ENCODE measurements at places on chromosomes 13 and 19.

DNA sequence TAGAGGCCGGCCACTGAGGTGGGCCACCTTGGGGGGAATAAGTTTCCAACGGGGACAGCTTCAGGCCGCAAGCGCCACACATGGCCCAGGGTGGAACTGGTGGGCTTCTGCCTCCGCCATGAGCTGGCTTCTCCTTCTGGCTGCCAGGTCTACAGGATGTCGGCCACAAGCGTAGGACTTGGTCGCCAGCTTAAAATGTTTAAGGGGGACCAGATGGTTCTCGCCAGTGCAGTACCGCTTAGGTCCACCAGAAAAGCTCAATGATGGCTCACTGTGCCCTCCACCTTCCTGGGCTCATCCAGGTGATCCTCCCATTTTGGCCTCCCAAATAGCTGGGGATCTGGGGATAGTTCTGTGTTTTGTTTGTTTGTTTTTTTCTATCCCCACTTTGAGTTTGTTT lies 38.7 kb upstream of the ZNF254 start:
- no peak for DNase-seq

DNA sequence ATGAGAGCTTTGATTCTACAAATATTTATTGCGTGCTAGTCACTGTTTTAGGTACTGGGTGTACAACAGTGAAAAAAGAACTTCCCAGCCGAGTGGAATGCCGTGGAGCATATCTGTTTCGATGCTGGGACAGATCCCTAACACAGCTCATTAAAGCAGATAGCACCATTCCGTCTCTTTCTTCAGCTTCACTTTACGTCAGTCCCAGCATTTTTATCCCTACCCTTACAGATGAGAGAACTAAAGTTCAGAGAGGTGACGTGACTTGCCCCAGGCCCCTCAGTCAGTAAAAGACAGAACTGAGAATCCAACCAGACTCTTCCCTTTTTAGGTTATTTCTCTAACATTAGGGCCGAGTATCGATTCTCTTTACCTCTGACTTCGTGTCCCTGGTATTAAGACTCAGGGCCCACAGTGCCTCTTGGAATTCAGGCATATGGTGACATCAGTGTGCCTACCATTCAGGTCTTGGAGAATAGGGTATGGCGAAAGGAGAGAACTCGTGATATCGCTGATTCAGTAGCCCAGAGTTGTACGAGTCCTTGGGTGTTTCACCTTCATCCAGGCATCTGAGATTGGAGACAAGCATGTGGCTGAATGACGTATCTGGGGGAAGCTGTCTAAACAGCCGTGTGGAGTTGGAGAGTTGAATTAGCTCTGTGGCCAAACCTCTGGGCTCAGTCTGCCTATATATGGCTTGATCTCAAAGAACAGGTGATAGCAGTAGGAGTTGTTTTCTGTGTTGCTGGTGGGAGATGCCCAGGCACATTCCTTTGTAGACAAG lies 27.1 kb downstream of the ACTN4 start:
- no peak for DNase-seq

- no peak for DNase-seq
Measured at GRCh38 chr13:103772576-103772975, 706.4 kb upstream of the SLC10A2 start.

DNA sequence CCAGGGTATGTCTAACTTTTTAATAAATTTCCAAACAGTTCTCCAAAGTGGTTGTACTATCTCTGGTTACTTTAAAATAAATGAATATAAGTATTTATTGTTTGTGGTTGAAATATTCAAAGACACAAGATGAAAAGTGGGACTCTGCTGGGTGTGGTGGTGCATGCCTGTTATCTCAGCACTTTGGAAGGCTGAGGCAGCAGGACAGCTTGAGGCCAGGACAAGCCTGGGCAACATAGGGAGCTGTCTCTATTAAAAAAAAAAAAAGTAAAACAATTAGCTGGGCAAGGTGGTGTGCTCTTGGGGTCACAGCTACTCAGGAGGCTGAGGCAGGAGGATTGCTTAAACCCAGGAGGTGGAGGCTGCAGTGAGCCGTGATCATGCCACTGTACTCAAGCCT lies 10.4 kb downstream of the PNMA8A start:
- no peak for DNase-seq

DNA sequence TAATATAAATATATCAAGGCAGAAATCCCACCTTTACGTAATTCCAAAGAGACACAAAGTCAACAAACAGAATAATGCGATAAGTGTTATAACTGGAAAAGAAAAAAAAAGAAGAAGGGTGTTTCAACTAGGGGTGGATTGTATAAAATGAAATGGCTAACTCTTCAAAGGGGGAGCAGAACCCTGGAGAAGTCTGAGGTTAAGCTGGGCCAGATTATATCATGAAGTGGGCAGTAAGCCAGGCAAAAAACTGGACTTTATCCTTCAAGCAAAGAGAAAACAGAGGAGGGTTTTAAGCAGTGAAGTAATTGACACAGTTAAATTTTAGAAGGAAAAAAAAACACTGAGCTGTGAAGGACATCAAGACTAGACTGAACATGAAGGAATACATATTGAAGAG lies 41.9 kb downstream of the TBC1D4 start:
- DNase-seq = no peak

DNA sequence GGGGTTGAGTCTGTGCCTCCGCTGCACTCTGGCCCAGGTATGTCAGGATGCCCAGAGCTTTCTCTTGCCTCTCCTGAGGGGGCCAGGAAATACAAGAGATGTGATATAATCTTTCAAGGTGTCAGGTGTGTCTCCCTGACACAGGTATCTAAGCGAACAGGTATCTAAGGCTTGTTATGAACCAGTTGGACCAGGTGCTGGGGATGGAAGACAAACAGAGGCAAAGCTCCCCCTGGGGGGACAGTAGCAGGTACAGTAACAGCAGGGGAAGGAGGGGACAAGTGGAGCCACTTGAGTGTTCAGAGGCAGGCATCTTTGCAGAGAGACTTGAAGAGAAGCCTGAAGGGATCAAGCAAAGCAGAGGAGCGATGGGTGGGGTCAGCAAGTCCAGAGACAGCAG lies 2.6 kb downstream of the LENG1 start:
- no peak for DNase-seq

DNA sequence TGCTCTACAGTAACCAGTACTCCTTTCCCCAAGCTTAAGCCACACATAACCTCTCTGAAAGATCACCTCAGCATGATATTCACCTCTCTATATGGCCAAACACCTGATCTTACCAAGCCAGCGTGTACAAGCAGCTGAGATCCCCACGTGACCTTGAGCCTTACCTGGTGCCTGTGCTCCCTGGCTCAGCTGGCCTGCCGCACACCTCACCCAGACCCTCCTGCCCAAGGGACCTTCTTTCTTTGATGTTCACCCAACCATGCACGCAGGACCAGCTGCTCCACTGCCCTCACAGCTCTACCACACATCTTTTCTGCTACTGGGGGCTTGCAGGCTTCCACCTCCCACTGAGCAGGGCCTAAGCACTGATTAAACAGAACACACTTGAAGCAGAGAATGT lies 9.0 kb downstream of the DHRS12 start:
- no peak for DNase-seq

DNA sequence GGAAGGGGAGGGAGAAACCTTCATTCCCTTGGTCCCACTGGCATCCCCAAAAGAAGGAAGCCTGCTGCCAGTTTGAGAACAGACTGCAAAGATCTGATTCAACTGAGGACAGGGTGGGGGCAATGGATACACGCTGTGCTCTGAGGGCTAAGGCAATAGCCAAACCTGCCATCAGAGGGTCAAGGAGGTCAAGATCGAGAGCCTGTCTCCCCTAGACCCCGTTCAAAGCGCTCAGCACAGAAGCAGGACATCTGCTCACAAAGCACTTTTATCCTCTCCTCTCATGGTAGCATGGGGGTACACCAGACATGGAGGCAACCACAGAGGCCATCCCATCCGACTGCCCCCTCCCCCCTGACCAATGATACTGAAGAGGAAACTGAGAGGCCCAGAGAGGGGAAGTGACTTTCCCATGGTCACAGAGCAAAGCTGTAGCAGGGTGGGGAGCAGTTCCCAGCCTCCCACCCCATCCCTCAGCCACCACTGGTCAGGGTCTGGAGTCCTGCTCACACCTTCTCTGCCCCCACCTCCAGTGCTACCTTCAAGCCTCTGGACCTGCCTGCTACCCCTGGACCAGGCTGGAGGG lies 11.1 kb downstream of the POU2F2 start:
- no peak for DNase-seq

- no peak for DNase-seq
Measured at GRCh38 chr13:39777527-39778061, 122.1 kb downstream of the COG6 start.

DNA sequence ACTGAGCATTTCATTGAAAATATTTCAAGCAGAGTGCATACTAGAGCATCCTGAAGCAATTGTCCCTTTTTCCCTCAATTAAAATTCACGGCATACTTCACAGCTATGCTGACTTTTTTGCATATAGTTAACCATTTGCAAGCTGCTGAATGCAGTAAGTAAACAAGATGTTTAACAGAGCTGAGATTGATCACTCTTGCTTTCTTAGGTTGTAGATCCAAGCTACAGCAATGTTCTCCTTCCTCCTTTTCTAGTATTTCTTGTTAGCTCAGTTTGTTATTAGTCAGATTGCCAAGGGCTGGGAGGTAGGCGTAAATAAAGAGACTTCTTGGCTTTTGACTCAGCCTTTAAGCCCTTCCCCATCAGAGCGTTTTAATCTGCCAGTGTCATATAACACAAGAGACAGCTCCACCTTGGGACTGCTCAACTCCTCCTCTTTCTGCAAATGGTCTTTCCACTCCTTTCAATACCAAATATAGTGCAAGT lies at the start of gene SLITRK6:
Gene SLITRK6, minus strand, starts transcription at position 323 of the 486 bp plus-strand sequence. CDS start 2,911 bp downstream, outside the sequence.
- peak; percentile 51 for DNase-seq

- no peak for DNase-seq
Measured at GRCh38 chr19:13808856-13809255, 13.6 kb downstream of the ZSWIM4 start.

DNA sequence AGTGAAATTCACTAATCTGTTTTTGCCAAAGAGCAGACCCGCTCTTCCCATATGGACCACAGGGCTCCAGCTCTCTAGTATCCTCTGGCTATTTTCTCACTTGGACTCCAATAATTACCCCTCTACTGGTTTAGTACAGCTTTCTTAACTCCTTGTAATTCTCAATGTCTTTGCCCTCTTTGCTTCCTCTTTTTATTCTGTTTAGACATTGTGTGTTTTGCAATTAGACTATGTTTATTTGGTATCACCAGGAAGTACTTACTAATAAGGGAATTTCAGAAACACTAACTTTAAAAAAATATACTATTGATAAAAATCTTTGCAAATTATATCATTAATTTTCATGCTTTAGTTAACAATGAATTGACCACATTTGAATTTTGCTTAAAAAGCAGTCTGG lies 111.6 kb upstream of the OBI1 start:
- no peak for DNase-seq

GRCh38 chr13:48302871-48303358 lies 636 bp upstream of the RB1 start:
- DNase-seq = no peak

DNA sequence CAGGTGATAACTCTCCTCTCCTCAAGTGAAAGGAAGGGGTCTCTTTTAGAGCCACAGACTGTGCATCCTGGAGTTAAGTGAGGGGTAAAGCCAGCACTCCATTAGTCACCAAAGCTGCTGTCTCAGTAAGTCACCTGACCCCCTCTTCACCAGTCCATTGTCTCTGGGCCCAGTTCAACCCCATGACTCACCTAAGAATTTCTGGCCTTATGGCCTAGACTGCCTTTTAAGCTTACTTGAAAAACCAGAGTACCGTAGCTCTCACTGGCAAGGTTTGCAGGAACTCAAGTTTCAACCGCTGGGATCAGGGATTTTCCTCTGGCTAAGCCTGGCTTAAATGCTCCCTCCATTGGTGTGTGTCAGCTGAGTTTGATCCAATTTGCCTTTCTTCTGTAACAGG lies 23.4 kb upstream of the EID2 start:
- no peak for DNase-seq

GRCh38 chr13:22455036-22455435 lies 725.7 kb upstream of the SGCG start:
- DNase-seq = no peak

- no peak for DNase-seq
Measured at GRCh38 chr13:72168126-72168855, 301.3 kb upstream of the DACH1 start.

DNA sequence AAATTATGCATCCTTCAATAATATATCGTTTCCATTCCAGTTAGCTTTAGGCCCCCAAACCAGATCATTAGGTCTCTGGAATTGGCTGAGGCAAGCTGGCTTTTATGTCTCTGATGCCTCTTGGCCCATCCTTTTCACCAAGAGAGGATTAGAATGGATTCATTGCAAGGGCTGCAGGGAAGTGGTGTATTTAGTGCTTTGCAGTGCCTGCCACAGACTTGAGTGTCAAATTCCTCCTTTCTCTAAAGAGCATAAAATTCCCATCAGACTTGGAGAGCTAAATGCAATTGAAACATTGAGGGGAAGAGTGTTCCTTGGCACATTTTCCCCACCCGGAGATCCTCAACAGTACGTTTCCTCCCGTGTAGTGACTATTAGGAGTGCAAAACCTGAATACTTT lies 302.6 kb downstream of the ATP8A2 start:
- no peak for DNase-seq

Data from right forelimb (tissue), 1 donor.